HS-27A (cell line): ENCODE measurements at places on chromosomes 4 and X.
A peak's percentile ranks its signal among the peaks of the same experiment; 100 is the strongest.

GRCh38 chr4:145883101-145883694 lies 55.4 kb downstream of the ZNF827 start:
- no peak for DNase-seq

GRCh38 chrX:38561951-38562719 lies 793 bp downstream of the TSPAN7 start:
- DNase-seq, result no peak

DNA sequence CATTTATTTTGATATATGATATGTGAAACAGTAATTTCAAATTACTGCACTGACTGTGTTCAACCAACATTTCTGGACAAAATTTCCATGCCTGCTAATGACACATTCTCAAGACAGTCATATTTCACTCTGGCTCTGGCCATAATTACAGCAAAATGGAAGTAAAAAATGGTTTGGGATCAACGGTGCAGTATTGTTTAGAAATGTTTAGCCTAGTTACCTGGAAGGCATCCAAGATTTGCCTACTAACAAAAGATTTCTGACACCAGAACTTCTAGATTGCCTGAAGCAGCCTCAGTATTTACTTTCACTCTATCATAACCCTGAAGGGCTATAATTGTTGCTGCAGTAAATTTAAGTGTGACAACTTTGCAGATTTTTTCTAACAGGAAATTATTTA lies 416.3 kb downstream of the PCDH10 start:
- peak; percentile 59 for DNase-seq

DNA sequence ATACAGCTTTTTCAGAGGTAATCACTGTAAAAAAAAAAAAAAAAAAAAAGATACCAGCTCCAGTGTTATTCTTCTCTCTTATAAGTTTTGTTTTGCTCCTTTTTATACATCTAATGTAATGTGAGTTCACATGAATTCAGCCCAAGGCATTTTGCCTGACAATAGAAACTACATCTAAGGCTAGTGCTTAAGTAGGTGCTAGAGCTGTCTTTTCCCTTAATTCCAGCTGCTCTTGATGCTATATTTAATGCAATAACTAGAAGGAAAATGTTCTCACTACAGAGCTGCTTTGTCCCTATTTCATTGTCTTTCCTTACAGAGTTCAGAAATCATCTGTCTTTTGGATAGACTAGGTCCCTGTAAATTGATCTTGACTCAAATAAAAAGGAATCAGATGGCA lies 150.1 kb downstream of the NAA11 start:
- DNase-seq, result no peak

- DNase-seq, result no peak
Observed at GRCh38 chr4:126144543-126145237, 829.9 kb downstream of the FAT4 start.

DNA sequence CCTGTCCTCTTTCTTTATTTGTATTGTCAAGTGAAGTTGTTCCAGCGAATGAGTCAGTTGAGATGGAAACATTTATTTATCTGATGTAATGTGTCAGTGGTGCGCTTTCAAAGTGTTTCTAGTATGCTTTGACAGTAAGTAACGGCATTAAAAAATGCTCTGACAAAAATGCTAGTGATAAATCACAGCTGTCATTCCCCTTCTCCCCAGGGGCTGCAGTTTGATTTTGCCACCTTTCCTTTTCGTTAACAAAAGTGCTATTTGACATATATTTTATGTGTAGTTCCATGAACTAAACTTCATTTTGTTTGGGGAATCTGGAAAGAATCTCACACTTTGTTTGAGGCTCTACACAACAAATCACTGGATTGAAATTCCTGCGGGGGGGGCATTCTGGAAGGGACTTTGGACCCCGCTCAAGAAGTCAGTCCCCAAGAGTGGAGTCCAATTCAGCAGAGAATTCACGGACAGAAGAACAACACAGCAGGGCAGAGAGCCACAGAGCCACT lies 7.6 kb upstream of the TBC1D19 start:
- DNase-seq, result no peak

DNA sequence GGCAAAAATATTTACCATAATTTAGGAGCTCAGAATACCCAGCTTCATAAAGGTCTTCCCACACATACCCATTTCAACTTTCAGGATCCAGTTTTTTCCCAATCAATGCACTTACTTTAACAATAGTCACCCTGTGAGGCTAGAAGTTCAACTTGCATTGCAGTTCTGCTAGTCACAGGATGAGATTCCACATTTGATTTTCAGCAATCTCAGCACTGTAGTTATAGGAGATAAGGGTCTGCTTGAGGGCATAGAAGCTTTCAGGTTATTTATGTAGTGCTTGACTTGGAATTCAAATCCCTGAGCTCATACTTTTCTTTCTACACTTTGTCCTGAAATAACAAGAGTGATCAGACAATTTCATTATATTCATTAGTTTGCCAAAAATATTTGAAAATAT lies 78.3 kb upstream of the IL2 start:
- DNase-seq, result no peak

DNA sequence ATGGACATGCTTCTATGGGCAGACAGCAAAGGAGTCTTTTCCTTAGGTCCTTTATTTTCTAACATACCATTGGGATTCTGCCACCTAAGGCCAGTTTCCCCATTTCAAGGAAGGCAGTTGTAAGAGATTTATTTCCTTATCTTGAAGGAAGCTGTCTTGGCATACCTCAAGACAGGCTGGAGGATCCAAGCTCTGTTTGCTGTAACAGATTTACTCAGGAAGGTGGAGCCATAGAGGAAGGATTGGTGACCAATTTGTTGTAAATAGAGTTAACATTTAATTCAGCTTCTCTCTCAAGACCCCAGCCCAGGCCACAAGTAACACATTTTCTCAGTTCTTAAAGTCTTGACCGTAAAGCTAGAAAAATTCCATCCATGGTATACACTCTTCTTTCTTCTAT lies 131.6 kb upstream of the TENM3 start:
- DNase-seq, result no peak

DNA sequence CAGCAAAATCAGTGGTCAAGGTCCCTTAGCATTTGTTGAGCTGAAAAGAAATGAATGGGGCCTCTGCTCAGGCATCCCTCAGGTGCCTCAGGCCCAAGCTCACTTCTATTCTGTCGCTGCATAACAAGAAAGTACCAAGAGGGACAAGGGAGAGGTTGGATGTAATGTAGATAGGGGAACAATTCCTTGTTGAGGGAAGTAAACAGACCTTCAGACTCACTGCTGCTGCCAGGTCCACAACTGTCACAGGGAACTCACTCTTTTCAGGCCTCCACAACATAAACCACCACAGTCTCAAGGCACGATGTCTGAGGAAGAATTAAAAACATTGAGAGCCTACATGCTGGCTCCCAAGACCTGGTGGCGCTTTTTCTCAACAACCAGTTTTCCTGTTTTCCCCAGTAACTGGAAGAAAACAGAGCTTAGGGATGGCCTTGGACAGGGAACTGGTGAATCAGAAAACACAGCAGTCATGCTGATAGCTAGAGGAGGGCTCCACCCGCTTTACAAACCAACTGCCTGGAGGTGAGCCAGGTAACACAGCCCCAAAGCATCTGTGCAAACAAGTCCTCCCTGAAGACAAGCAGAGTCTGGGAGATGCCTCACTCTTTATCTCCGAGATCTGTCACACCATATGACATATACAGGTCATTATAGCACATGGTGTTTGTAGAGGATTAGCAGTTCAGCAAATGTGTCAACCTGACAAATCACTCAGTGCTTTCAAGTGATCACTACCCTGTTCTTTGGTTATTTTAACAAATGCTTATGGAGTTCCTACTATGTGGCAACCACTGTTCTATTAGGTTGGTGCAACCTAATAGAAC lies 14.3 kb upstream of the AWAT1 start:
- no peak for DNase-seq

- no peak for DNase-seq
Observed at GRCh38 chrX:111006116-111006515, 89.9 kb upstream of the PAK3 start.

DNA sequence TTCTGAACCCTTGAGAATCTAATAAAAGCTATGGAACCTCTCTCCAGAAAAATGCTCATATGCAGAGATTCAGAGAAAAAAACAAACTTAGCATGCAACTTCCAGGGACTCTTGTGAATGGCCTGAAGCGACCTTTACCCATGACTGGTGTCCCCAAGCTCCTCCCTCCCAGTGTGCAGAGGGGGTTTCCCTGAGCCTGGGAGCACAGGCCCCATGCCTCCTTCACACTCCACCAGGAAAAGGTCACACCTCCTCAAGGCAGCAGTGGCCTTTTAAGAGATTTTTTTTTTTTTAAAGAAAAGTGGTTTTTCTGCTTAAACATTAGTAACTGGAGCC lies 13.3 kb upstream of the UBA6 start:
- no peak for DNase-seq

- DNase-seq, result no peak
Observed at GRCh38 chr4:183830438-183830985, 74.6 kb upstream of the STOX2 start.

GRCh38 chr4:41207291-41207831 lies 7.0 kb downstream of the APBB2 start:
- no peak for DNase-seq

- DNase-seq, result no peak
Observed at GRCh38 chr4:85402371-85402770, 72.6 kb upstream of the ARHGAP24 start.

DNA sequence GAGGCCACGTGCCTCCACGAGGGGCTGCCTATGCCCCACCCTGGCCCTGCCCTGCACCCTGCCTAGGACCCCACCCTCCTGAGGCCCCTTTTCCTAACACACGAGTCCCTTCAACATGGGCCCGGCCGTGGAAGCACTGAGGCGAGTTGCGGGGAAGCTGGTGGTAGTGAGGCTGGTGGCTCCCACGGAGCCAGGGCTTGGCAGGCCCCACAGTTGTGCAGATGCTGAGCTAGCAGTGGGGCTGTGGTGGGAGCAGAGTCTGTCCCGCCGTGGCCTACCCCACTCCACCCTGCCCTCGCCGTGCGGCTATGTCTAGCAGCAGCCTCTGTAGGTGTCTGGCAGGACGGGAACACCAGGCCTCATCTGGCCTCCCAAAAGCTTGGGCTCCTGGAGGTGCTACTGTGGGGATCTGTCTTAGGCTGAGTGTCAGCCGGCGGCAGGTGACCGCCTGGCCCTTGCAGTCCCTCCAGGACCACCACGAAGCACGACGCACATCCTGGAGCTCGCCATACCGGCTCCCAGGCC lies 18.8 kb downstream of the TACC3 start:
- DNase-seq, result no peak

DNA sequence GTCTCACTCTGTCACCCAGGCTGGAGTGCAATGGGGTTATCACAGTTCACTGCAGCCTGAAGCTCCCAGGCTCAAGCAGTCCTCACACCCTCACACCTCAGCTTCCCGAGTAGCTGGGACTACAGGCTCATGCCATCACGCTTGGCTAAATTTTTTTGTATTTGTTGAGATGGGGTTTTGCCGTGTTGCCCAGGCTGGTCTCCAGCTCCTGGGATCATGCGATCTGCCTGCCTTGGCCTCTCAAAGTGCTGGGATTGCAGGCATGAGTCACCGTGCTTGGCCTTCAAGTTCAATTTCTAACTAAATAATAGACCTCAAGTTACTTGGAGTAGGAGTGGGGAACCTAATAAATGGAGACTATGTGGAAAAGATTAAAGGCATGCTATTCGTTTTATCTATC lies 48.9 kb downstream of the MND1 start:
- no peak for DNase-seq

- peak; percentile 46 for DNase-seq
Observed at GRCh38 chrX:107000013-107000515, at the start of gene MORC4. Gene MORC4 (minus strand): TSS chrX:107000212. CDS start chrX:106999969, 243 bp downstream.

GRCh38 chr4:105126311-105127169 lies 20.1 kb upstream of the TET2 start:
- no peak for DNase-seq

GRCh38 chrX:24260842-24261550 lies 52.9 kb downstream of the SUPT20HL2 start:
- DNase-seq, result no peak

GRCh38 chr4:7236847-7237246 lies 44.5 kb downstream of the SORCS2 start:
- no peak for DNase-seq

- no peak for DNase-seq
Observed at GRCh38 chr4:2064276-2064991, 5.3 kb downstream of the NAT8L start.

- no peak for DNase-seq
Observed at GRCh38 chr4:73606465-73606974, 13.7 kb downstream of the RASSF6 start.

DNA sequence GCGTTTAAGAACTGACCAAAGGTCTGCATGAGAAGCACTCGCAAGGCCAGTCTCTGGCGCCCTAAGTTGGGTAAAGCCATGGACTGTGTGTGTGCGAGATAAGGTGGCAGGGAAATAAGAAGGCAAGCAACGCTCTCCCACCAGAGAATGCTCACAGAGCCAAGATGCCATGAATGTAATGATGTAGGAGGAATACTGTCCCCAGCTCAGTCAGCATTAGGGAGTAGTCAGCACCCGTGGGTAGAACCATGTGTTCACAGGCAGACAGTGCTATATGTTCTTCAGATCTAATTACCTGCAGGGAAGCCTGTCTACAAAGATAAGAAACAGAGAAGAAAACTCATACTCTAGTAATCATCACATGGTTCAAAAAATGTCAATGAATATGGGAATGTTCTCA lies 68.8 kb downstream of the SEC24D start:
- DNase-seq, result no peak

GRCh38 chrX:23952984-23953907 lies 45.4 kb downstream of the CXorf58 start:
- no peak for DNase-seq

DNA sequence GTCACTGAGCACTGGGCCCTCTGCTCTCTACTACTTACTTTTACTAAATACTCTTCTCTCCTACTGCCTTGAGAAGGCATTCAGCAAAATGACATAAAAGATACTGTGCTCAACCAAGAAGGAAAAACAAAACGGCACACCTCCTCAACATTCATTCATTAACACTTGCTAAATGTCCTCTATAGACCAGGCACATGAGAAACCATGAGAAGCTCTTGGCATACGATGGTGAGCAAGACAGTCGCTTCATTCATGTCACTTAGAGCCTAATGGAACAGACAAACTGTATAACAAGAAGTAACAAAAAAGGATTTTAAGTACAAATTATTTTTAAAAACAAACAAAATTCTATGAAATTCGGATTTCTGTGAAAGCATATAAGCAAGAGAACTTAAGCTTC lies 38.7 kb downstream of the COL25A1 start:
- DNase-seq, result no peak

DNA sequence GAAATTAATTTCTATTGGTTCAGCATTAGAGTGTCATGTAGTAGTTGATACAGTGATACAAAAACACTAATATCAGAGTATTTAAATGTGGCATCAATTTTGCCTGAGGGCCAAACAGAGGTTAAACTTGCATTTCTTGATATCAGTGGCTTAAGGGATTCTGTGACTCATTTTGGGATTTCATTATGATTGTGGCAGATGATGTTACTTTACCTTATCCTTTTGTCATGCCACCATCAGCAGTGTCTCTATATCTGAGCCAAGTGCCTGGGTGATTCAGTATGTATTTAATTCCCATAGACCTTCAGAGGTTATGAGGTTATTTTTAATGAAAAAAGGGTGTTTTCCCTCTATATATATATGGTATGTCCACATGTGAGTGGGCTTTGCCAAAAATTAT lies 582.9 kb downstream of the ADGRL3 start:
- DNase-seq, result no peak
